ENCODE measurements at places on chromosomes 4 and X.

- no peak for DNase-seq
Observed at GRCh38 chrX:55450259-55450658, 1.7 kb upstream of the MAGEH1 start.

DNA sequence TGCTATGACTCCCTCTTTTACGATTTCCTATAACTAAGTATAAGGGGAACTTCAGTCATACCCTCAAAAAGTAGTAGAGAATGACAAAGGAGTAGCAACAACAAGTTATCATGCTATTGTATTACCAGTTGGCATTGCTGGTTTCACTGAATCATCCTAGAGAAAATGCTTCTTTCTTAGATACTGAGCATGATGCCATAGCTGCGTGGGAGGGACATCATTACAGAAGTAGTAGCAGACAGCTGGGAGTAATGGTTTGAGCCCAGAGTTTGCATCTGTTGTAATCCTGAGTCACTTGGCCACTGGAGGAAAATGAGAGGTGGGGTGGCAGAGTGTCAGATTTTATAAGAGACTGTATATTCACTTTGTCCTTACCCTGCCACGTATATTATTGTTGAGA, 38.6 kb downstream of the MTMR1 start:
- peak; percentile 17 for DNase-seq

DNA sequence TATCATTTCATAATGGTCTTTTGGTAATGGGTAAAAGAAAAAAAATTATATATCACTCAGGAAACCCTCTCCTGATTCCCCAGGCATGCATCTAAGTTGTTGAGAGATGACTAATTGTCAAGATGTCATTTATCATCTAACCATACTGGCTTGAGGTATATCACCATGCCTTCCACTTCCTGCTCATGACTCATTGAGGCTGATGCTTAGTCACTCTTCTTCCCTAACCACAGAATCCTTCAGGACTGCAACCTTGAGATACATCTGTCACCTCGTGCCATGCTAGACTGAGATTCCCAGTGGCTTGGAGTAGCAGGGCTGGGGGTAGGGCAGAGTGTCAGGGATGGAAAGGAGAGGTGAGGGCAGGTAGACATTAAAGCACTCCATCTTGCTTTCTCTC, 782.5 kb upstream of the INTU start:
- no peak for DNase-seq

DNA sequence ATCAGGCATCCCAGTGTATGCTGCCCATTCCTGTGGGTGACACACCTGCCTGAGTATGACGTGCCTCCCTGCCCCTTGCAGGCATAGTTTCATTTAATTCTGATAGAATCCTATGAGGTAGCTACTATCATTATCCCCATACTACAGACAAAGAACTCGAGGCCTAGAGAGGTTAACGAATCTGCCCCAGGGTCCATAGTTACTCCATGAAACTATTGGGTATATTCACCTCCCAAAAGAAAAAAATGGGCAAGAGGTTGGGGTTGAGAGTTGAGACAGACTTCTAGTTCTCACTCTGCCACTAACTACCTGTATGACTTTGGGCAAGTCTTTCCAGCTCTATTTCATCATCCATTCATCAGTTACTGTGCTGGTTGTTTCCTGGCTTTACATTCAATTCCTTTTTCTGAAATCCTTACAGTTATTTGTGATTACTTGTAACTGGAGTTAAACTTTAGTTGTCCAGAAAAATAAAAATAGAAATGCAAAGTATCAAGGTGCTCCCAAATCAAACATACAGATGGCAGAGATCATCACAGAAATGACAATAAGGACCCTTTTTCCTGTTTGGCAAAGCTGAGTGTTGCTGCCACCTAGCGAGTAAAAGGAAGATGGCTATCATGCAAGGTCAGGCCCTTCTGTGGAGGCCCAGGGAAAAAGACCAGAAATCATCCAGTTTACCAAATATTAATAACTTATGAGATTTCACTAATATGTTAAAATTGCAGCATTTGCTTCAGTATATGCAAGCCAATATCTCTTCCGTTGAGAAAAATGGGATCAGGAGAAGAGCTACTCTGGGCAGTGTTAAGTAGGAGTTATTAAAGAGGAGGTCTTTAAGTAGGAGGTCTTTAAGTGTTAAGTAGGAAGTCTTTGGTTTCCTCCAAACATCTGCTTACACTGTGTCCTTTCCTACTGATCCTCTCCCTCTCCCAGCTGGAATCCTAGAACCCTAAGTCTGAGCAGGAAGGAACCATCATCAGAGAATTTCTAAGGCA, 17.1 kb upstream of the MAP7D3 start:
- peak; percentile 15 for DNase-seq

GRCh38 chrX:71269801-71270395, 13.5 kb upstream of the NONO start:
- no peak for DNase-seq

- no peak for DNase-seq
Observed at GRCh38 chrX:16023790-16024734, 99.3 kb upstream of the GRPR start.

DNA sequence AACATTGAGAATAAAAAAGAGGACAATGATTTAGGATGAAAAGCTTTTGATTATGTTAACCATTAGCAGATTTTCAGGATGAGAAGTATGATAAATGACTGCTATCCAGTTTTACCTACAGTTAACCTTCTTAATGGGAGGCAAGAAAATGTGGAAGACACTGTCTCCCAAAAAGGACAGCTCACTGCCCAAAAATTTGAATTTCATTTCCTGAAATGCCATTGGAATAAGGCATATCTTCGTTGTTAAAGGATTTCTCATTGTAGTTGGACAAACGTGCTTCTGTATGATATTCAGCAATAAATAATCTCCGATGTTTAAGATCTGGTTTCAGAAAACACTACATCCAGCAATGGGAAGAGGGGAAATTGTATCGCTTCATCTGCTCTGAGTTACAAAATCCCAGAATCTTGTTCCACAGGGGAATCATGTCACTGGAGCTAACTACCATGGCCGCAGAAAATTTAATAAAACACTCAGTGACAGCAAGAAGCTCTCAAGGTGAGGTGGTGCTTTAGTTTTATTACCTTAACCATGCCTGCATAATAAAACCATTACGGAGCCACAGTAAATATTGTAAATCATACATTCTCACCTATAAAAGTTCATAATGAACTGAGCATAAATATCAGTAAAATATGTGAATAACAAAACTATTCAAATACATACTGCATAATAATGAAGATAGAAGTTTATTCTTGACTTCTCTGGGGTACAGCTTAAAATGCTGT, 552.3 kb downstream of the PCDH7 start:
- no peak for DNase-seq

DNA sequence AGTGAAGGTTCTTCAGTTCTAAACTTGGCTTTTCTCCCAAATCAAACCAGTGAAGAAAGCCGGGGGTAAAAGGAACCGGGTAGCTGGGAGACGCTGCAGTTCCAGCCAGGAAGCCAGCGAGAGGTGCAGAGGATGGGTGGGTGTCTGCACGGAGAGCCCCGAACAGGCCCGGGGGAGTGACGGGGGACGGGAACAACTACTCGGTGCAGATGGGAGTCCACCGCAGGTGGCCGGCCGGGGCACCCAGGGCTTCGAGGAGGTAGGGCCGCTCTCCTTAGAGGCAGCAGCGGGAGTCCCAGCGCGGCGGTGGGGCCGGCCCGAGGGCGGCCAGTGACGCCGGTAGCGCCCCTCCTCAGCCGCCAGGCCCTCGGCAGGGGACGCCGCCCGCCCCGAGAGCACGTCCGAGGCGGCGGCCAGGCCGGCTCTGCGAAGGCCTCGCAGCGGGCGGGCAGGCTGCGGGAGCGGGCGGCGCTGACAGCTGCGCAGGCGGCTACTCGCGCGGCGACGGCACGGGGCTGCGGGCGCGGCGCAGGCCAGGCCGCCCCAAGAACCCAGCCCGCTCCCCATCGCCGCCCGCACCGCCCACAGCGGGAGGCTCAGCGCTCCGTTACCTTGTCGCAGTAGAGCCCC, 449 bp downstream of the FBXL5 start:
- peak; percentile 36 for DNase-seq
